ENCODE measurements at places on chromosomes 5 and 9.

DNA sequence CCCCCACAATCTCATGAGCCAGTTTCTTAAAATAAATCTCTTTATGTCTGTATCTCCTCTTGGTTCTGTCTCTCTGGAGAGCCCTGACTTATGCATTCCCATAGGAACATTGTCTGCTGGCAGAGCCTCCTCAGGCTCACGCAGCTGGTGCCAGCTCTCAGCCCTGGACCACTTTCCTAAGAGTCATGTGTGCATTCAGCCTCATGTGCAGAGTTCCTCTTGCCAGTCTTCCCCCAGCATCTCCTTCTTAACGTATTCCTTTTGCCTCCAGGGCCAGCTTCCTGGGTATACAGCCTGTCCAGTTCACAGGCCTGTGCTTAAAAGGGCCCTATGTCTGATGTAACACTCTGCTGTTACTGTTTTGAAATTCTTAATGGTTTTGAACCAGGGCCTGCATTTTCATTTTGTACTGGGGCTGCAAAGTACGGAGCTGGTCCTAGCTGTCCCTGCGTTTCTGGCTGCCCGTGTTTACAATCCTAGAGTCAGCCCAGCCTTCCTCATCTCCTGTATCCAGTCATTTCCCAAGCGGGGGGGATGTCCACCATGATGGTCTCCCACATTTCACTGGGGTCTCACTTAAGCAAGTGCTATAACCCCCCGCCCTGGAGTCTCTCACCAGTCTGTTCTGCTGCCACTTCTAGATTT, 18.1 kb downstream of the ANKRD33B start:
- DNase-seq = no peak

- no peak for DNase-seq
Measured at GRCh38 chr9:20472342-20473045, 149.8 kb downstream of the MLLT3 start.

- DNase-seq = no peak
Measured at GRCh38 chr9:22131817-22132216, 122.7 kb upstream of the CDKN2B start.

DNA sequence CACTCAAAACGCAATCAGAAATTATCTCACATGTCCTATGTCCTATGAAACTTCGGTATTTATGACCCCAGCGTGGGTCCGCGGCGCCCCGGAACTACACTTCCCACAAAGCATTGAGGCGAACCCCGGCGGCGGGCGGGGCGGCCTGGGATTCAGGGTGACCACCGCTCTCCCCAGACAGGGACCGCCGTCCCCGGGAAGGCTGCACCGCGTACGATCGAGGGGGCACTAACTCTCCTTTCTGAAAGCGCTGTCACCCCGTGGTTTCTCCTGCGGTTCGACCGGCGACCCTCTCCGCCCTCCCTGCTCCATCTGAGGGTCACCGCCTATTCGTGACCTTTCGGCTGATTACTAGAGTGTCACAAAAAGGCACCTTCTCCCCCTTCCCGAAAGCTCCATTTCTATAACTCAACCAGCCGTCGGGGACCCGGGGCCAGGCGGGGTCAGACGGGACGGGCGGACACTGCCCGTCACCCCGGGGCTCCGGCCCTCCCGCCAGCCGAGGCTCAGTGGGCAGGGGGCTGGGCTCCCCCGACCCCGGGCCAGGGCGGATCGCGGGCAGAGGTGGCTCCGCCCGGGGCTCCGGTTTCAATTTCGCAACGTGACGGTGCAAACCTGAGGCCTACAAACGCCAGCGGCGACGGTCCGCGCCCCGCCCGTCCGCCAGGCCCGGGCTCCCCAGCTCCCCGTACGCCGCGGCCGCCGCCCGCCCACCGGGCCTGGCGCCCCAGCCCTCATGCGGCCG, 1.3 kb downstream of the ECPAS start:
- DNase-seq = peak; percentile 12

All from HFF-Myc (cell line).